ENCODE measurements at places on chromosomes 1 and 21.

DNA sequence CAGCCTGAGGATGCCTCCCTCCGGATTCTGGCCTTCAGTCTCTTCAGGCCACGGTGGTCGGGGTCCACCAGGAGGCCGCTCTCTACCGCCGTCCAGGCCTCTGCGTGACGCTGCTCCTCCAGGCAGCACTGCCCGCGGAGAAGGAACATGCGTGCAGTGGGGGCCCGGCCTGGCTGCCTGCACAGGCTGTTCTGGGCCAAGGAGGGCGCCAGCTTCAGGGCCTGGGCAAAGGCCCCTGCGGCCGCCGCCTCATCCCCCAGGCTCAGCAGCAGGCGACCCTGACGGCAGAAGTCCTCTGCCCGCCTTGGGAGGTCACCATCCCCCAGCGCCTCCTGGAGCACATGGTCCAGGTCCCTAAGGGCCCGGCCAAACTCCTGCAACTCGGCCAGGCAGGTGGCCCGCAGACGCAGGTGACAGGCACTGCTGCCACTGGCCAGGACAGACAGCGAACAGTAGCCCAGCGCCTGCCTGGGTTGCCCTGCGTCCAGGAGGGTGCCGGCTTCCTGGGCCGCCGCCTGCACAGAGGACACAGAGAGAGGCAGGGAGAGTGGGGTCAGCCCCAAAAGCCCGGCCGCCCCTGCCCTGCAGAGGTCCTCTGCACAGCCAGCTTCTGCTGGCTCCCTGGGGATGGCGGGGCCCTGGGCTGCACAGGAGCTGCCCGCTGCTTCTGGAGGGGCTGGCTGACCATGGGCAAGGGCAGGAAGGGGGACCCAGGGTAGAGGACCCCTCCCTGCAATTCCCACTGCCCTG lies 8.7 kb upstream of the MMEL1 start:
- ATAC-seq, result no peak

DNA sequence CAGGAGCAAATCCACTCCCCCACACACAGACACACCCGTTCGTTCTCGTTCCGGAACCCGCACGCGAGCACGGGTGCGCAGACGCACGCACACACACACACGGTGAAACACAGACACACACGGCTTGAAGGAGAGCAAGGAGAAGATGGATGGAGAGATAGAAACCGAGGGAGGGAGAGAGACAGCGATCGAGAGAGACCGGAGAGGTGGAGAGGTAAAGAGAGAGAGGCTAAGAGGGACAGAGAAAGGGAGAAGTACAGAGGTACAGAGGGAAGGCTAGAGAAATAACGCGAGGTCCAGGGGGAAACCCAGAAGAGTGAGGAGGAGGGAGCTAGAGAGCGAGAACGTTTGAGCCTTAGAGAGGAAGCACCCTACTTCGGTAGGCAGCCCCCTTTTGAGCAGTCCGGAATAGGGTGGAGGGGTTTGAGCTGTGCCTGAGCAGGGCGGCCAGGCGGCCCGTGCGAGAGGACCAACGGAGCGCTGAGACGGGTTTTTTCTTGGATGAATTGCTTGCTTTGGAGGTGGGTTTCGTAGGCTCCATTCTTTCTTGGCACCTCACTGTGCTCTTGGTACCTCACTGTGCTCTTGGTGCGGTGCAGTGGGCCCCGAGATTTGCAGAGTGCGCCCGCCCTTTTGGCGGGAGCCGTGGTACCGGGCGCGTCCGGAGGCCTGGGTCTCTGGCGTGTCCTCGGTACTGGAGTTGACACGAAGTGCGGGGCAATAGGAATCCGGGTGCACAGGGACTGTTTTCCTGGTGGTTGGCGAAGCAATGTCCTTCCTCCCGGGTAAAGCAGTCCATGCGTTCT lies 88.4 kb upstream of the RHOU start:
- ATAC-seq, result peak; percentile 72

GRCh38 chr1:246549665-246550064 lies 16.4 kb downstream of the TFB2M start:
- ATAC-seq, result no peak

DNA sequence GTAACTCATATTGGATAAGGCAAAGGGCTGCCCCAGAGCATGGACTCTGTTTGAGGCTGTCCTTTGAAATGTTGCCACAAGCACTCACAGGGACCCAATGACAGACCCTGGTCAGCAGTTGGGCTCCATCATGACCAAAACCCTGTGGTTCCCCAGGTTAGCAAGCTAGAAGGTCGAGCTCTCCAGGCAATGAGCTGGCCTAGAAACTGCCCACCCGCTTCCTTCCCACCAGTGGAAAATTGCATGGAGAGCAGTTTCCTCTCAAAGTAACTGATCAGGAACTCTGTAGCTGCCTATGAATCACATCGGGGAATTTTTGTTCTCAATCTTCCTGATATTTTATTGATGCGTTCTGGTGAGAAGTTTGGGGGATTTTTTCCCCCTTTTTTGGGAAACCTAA lies 52.8 kb downstream of the FHAD1 start:
- no peak for ATAC-seq

DNA sequence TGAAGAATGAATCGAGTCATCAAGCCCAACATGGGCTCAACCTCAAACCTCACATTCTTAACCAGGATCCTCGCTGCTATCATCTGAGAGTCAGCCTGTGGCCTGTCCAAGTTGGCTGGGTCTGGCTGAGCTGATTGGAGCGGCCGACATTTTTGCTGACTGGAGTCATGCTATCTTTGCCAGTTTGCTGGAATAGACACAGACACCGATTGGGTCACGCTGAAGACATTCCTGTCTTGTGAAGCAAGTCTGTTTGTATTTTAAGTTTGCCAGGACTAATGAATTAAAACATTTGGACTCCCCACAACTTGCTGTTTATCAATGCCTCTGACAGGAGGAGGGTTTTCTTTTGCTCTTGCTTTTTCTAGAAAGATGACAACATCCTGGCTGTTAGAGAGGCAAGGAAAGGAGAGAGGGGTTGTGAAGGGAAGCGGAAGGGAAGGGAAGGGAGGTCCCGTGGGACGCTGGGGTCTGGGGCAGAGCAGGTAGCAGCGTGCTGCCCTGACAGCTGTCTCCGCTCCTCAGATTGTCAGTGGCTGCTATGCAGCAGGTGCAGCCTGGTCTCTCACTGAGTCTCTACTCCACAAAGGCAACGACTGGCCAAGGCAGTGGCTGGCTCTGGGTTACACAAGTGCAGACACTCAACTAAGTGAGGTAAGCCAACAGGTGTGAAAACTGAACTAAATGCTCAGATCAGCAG lies at the start of gene MAP3K7CL:
MAP3K7CL (plus strand) TSS at position 375 of the 700 bp plus-strand sequence. CDS start 2,701 bp downstream, outside the sequence.
- peak; percentile 20 for ATAC-seq

- ATAC-seq, result no peak
Measured at GRCh38 chr1:228889289-228889688, 154.0 kb downstream of the RHOU start.

DNA sequence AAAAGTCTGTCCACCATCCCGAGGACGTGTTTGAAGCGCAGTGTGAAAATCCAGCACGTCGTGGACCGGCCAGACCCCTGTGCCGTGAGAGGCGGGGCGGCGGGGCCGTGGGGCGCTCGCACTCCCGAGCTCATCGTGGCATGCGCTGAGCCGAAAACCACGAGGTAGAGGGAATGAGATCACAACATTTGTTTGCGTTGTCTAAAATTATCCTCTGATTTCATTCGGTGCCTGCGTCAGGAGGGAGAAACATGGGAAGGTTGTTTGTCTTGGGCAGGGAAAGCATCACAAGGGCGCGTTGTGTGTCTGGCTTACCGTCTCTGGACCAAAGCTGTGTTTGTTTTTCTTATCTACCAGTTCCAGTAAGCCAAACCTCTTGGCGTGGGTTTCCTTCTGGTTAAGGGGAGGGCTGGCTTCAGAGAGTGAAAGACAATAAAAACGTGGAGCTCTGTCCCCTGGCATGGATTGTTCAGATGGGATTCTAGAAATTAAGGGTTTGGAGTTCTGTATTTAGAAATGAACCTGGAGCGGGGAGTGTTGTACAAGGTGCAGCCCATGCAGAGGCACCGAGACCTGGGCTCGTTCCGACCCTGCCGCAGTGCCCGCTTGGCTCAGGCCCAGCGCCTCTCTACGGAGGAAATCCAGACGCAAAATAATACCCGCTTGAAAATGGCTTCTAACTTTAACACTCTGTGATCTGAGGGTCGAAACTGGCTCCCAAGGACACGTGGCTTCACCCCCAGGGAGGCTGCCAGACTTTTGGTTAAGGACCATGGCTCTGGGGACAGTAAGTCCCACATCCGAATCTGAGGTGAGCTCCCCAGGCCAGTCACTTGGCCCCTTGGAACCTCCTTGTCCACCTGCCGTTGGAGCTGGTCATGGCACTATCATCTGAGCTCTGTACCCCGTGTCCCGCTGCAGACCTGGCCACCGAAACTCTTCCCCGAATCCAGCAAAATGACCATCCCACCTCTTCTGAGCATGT lies 68.7 kb upstream of the FAM3B start:
- ATAC-seq, result no peak

DNA sequence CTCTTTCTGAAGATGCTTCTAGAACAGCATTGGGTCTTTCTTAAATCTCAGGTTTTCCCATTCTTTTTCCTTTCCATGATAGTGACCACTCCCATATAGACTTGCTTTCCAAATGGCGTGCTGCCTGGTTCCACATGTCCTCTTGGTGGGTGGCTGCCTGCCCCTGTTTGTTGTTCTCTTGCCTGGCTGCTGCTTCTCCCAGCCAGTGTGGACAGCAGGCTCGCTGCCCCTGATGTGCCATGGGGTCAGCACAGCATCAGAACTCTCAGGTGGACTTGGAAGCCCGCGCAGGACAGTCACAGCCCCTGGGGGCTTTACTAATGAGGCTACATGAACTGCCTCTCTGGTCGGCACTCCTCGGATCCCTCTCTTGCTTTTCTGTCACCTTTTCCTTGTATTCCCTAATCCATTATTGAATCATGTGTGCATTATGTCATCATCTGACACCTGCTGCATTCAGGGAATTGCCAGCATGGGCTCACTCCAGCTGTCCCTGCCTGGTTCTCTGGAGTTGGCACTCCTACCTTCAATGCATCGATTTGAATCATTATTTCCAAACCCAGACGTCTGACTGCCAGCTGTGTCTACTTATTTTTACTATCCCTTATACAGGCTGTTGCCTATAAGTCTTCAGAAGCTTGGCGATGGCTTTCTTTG lies 100.5 kb upstream of the COA6 start:
- no peak for ATAC-seq

GRCh38 chr1:88608139-88608943 lies 75.7 kb upstream of the PKN2 start:
- ATAC-seq, result no peak

- ATAC-seq, result no peak
Measured at GRCh38 chr1:62774971-62775595, 8.8 kb upstream of the ATG4C start.

- no peak for ATAC-seq
Measured at GRCh38 chr1:11187000-11187399, 2.2 kb upstream of the ANGPTL7 start.

DNA sequence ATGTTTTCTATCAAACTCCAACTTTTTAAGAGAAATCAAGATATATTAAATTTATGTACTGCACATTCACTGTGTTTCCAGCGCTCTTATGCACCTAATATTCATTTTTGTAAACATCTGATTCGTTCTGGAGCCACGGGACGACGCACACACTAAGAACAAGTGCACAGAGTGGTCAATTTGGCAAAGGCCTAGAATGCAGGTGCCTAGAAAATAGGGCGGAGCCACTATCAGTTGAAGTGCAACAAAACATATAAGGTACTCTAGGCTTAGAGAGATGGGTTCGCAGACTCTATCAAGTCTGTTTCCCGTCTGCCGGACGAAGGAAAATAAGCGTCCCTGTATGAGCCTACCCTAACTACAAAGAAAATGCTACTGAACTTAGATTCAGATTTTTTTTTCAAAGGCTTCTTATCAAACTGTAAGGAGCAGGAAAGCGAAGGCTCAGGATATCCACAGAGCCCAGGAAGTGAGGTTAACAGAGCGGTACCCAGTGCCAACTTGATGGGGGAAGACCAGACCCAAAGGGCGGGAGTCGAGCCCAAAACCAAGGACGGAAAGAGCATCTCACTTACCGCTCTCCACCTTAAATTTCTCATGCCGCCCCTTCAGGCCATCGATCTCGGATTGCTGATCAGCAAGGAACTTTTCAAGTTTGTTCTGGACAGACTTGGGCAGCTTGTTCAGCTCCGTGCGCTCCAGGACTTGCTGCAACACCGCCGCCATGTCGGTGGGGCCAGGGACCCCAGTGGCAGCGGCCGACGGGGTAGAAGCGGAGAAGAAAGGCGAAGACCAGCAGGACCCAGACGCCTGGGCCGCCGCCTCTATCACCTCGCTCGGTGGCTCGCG lies 526 bp downstream of the TPR start:
- ATAC-seq, result no peak

DNA sequence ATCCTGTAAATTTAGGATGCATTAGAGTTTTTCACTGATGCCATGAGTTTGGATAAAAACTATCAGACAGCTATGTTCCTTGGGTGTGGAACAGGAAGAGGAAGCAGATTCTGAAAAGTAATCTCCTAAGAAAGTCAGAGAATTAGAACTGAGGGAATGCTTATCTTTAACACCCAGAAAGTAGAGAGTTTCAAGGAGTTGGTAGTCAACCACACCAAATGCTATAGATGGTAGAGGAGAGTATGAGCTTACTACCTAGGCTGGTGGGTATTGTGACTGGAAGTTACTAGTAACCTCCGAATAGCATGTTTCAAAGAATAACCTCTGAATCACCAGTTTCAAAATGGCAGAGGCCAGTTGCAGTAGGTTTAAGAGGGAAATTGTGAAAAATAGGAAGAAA lies 288.0 kb downstream of the HMCN1 start:
- ATAC-seq, result no peak

GRCh38 chr1:46522184-46522968 lies 29.1 kb downstream of the KNCN start:
- peak; percentile 76 for ATAC-seq

- ATAC-seq, result no peak
Measured at GRCh38 chr21:25427828-25428227, 179.5 kb downstream of the MRPL39 start.

- peak; percentile 70 for ATAC-seq
Measured at GRCh38 chr1:31843506-31843905, 27.7 kb upstream of the SPOCD1 start.

GRCh38 chr1:230915078-230915477 lies 46.8 kb upstream of the C1orf198 start:
- no peak for ATAC-seq

GRCh38 chr1:117541003-117541402 lies 64.8 kb upstream of the TENT5C start:
- peak; percentile 57 for ATAC-seq

GRCh38 chr1:161727256-161727924 lies 6.0 kb downstream of the FCRLB start:
- no peak for ATAC-seq

Data from esophagus mucosa (tissue), 1 donor.